ENCODE measurements at places on chromosomes 1 and 21.

DNA sequence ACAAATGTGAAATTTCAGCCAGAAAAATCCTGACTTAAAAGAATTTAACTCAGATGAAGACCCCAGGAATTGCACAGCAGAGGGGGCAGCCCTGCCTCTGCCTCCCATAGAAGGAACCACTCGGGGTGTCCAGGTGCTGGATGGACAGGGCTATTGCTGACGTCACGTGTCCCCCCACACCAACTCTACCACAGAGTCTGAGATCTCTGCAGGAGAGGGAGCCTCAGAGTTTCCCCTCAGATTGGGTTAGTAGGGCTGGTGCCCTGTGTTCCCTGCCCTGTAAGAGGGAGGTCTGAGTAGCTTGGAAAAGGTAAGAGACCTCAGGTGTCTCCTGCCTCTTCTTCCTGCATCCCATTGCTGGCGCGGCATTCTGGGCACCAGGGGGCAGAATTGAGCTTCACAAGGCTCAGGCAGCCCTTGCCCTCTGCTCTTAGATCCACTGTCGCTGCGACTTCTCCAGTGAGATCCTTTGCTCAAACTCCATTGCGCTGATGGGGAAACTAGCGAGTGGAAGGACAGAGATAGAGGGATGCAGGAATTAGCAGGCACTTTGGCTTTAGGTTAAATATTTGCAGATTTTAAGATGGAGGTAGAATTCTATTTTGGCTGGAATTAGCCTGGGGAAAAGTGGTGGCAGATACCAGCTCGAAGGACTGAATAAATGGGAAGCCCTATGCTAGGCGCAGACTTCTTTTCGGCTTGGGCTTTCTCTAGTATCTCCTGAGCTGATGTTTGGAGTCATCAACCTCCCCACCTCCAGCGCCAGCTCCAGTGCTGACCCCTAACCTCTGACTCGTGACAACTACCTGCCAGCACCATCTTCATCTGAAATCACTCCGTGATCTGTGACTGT is 42.8 kb upstream of the DMBX1 start:
- peak; percentile 55 for DNase-seq

GRCh38 chr1:18957136-18957521 is 653 bp upstream of the IFFO2 start:
- DNase-seq: no peak

GRCh38 chr1:61162520-61163258 is 80.3 kb downstream of the NFIA start:
- no peak for DNase-seq

DNA sequence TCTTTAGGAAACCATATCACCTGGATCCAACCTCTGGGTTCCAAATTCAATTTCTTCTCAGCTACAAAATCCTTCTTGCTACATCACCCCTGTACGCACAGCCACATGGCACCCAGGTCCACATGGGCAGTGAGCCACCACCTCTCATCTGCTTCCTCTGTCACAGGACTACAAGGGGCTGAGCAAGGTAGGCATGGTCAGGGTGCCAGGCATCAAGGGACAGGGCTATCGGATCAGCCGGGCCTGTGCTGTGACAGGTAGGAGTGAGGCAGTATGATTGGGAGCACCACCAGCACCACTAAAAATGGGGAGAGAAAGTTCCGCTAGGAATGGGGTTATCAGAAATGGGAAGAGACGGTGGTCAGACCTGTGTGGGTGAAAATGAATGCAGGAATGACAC is 29.4 kb downstream of the S100A6 start:
- no peak for DNase-seq

- DNase-seq: no peak
Observed at GRCh38 chr1:52142220-52143183, 613 bp downstream of the ZFYVE9 start.

DNA sequence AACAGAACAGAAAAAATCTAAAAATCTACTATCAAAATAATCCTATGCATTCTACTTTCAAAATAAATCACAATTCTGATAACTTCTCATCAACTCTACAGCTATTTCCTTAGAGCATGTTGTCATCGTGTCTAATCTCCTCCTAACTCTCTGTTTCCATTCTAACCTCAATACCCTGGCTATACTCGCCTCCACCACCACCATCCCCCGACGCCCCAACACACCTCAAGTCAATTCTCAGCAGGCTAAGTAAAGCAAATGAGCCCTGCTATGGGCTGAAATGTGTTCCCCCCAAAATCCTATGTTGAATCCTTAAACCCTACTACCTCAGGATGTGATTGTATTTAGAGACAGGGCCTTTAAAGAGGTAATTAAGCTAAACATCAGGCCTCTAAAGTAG is 34.6 kb downstream of the NRDC start:
- no peak for DNase-seq

GRCh38 chr1:20137055-20137454 is 2.1 kb upstream of the PLA2G2F start:
- no peak for DNase-seq

DNA sequence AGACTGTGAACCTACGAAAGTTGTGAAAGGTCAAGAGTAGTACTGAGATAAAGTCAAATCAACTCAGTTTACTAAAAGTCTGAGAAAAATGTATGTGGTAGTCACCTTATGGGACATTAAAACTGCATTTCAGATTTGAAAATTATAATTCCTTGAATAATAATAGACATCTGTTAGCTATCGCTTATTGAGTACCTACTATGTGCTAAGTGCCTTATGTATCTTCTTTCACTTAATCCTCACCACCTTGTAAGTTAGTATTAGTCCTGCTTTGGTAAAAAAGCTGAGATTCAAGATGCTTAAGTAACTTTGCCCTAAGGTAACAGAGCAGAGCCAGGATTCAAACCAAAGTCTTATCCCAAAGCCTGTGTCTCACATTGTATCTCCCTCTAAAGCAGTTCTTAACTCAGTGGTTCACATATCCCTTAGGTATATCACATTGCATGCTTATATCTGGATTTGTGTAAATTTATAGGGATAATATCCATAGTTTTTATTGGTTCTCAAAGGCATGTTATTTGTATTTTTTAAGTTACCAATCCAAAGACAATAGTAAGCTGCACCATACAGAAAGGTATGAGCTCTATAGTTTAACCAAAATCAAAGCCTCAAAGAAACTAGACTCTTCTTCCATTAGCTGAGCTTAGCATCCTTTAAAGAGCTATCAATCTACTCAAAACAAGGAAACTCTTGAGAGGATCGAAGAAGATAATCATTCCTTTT is 865 bp downstream of the PIGC start:
- DNase-seq: no peak

- DNase-seq: no peak
Observed at GRCh38 chr1:173616859-173617258, 14.0 kb upstream of the SLC9C2 start.

GRCh38 chr1:57839067-57839466 is 415.2 kb upstream of the DAB1 start:
- DNase-seq: no peak

GRCh38 chr21:18041012-18041411 is 203.6 kb upstream of the CHODL start:
- no peak for DNase-seq

Measured in stimulated activated CD8-positive, alpha-beta memory T cell treated with anti-CD3 and anti-CD28 coated beads, Interleukin-2, amount 100 ng/mL, for 1 hour (primary cell).